Activated CD8-positive, alpha-beta memory T cell treated with anti-CD3 and anti-CD28 coated beads, Interleukin-2, amount 10 ng/mL, durations not matched to agents 7 days and 5 days (primary cell): ENCODE measurements at places on chromosomes 13 and 19. TPM values are rescaled to one million over a fixed set of nuclear protein-coding genes. Genes with fewer than 3 reads are reported as not detected.

DNA sequence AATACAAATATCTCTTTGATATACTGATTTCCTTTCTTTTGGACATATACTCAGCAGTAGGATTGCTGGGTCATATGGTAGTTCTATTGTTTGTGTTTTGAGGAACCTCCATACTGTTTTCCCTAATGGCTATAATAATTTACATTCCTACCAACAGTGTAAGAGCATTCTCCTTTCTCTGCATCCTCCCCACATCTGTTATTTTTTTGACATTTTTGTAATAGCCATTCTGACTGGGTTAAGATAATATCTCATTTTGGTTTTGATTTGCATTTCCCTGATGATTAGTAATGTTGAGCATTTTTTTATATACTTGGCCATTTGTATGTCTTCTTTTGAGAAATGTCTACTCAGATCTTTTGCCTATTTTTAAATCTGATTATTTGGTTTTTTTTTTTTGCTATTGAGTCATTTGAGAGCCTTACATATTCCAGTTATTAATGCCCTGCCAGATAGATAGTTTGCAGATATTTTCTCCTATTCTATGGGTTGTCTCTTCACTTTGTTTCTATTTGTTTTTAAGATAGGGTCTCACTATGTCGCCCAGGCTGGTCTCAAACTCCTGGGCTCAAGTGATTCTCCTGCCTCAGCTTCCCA lies 95.7 kb downstream of the FNDC3A start:
- no peak for DNase-seq

- no peak for DNase-seq
Observed at GRCh38 chr19:33389421-33390100, 16.1 kb downstream of the CEBPG start.

DNA sequence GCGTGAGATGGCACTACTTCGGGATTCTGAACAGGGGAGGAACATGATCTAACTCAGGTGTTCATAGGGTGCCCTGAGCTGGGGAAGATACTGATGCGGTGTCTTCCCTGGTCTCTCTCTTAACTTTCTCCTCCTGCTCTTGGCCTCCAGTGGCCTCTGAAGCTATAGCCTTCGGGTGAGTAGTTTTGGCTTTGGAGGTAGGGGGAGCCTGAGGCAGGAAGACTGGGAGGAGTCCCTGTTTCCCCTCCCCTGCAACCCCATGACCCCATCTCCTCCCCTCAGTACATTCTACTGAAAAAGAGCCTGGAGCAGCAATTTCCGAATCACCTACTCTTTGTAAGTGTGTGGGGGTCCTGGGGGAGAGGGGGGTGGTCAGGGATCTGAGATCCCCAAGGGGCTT lies 3.5 kb downstream of the SELENOV start:
- DNase-seq = no peak

- no peak for DNase-seq
Observed at GRCh38 chr19:23718802-23719201, 31.8 kb upstream of the ZNF675 start.

GRCh38 chr13:101703838-101704237 lies 251.4 kb downstream of the ITGBL1 start:
- DNase-seq = no peak

DNA sequence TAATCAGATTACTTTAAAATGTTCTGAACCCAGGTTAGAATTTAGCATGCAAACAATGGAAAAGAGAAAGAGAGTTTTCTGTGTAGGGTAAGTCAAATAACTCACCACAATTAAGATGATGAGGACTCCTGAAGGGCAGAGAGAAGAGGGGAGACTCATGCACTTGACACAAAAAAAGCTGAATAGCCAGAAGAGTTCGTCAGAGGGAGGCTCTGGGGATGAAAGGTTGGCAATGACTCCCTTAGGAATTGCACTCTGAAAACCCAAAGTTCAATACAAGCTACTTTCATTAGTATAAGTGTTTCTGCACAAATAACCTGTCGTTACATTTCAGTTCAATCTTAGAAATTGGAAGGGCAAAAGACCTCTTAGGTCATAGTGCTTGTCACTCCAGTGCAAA lies 434.4 kb upstream of the PCDH9 start:
- no peak for DNase-seq

GRCh38 chr19:35908010-35908441 lies at the start of gene TYROBP:
Gene TYROBP, minus strand, starts transcription at chr19:35908295. Its CDS starts 67 bp downstream, at chr19:35908228.
- no peak for DNase-seq

DNA sequence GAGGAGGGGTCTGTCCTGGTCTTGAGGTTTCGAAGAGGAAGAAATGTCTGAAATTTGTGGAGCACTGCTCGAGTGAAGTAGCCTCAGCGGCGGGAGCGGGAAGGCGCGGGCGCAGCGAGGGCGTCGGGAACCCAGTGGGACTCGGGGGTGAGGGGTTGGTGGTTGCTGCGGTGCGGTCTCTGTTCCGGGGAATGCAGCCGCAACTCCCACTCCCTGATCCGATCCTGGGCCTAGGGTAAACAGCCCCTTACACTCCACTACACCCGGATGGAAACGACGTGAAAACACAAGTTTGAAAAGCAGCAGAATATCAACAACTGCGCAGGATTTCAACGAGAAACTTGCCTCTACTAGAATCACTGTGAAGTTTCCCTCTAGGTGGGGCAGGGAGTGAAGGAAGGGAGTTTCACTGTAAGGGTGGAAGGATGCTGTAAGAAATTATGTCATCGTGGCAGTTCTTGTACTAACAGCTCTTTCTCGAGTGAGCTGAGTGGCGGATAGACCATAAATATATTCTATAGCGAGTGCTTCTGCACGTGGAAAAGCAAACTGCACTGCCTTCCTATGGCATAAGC lies 2.0 kb upstream of the KLF12 start:
- DNase-seq = peak; percentile 59

DNA sequence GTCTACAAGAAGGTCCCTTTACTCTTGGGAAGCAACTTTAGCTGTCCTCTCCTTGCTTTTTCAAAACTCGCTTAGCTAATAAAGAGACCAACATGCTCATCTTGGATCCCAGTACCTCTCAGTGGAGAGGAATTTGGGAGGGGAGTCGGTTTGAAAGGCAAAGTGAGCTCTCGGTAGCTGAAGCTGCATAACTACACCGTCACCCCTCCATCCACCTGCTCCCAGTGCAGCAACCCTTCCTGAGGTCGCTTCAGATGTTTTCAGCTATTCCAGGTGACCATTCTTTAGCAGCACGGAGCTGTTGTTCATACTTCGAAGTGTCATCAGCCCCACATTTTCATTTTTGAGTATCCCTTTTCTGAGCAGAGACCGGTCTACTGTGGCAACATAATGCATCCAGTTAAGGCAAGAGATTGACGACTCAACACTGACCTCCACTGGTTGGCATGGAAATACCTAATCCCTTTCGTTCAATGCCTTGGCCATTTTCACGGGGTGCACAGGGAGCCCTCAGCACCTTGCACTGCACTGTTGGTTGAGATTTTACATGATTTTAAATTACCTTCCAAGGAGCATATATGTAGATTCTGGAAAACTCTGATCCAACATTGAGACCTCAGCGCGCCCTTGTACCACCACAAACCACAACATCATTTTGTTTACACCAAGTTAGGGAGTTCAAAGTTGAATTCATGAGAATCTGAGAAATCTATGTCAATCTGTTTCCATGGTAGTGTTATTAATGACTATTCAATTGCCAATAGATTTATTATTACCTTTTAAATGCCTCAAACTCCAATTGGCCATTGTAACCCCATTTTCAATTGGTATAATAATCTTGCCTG lies 42.2 kb downstream of the DLEU7 start:
- peak; percentile 80 for DNase-seq

DNA sequence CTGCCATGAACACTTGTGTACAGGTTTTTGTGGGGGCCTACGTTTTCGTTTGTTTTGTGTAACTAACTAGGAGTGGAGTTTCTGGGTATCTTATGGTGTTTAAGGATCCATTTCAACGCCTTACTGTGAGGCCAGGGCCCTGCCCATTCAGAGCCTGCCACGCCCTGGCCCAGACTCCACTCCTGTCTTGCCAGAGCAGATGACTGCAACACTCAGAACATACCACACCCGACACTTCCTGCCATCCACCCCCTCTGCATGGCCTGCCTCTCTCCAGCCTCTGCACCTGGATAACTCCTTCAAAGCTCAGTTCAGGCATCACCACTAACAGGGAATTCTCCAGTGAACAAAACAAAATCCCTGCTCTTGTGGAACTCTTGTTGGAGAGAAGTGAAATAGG lies 43.2 kb downstream of the RGCC start:
- DNase-seq = peak; percentile 68

DNA sequence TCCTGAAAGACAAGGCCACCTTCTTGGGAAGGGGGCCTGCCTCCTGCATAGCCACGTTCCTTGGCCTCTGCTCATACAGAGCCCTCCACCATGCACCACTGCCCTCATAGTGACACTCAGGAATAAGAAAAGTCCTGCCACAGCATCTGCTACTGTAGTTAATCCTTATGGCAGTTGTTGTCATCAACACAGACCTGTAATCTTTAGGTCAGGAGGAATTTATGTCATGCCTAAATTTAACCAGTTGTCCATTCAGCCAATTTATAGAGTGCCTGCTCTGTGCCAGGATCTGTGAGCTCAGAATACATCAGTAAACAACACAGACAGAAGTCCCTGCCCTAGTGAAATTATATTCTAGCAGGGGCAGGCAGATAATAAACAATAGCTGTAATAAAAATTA lies 44.4 kb downstream of the FAM124A start:
- DNase-seq = no peak

DNA sequence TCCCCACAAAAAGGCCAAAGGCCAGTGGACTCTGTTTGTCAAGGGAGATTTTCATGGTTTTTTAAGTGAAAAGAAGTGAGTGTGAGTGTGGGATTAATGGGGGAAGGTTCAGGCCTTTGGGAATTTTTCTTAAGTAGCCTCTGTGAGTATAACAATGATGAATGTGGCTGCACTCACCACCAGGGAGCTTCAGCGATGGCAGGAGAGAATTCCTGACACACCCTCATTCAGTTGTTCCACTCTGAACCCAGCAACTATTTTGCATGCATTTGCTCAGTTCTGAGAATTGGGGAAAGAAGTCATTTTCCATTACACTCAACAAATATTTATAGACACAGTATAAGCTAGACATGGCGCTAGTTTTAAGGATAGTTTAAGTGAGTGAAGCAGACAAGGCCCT lies 117.9 kb downstream of the CCNA1 start:
- no peak for DNase-seq

DNA sequence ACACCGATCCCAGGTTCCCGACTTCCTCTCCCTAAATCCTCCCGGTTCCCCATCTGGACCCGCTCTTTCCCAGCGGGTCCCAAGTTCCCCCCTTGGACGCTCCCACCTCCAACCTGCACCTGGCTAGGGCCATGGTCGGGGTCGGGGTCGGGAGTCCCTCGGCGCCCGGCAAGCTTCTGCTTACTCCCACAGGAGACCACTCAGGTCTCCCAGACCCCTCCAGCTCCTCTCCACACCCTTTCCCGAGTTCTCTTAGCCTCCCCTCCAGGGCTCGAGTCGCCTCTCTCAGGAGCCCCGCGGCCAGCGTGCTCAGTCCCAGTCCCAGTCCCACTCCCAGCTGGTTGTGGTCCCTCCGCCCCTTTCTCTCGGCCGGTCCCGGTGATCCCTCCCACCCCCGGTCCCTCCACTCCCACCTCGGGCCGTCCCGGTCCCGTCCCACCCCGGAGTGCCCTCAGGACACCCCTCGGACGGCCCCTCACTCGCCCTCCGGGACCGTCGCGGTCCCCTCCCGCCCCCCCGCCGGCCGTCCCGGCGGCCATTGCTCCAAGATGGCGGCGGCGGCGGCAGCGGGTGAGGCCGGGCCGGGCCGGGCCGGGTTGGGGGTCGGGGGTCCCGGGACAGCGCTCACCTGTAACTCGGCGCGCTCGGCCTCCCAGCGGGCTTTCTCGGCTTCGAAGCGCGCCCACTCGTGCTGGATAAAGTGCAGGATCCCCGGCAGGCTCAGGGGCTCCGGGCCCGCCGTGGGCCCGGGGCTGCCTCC lies at the start of gene FKRP:
TSS of gene FKRP (plus strand) at position 537 of the 760 bp plus-strand sequence. CDS start 9,394 bp downstream, outside the sequence.
- DNase-seq = peak; percentile 55

GRCh38 chr19:8571006-8571411 lies 6.2 kb downstream of the MYO1F start:
- peak; percentile 89 for DNase-seq

GRCh38 chr13:43558939-43559338 lies 227.8 kb downstream of the ENOX1 start:
- DNase-seq = no peak

The IZUMO2 gene
- not detected for total RNA-seq

The TEX26 gene
- not detected for total RNA-seq

The DIAPH3 gene
- 24.9 TPM for total RNA-seq

The C19orf85 gene
- not detected for total RNA-seq

The KLK12 gene
- not detected for total RNA-seq

The RAP2A gene
- 39.2 TPM for total RNA-seq
